ENCODE measurements at places on chromosomes 1 and 21. TPM values are rescaled to one million over a fixed set of nuclear protein-coding genes. Genes with fewer than 3 reads are reported as not detected.
A peak's percentile ranks its signal among the peaks of the same experiment; 100 is the strongest.

- DNase-seq, result no peak
Measured at GRCh38 chr1:1259951-1260600, 13.6 kb upstream of the C1QTNF12 start.

DNA sequence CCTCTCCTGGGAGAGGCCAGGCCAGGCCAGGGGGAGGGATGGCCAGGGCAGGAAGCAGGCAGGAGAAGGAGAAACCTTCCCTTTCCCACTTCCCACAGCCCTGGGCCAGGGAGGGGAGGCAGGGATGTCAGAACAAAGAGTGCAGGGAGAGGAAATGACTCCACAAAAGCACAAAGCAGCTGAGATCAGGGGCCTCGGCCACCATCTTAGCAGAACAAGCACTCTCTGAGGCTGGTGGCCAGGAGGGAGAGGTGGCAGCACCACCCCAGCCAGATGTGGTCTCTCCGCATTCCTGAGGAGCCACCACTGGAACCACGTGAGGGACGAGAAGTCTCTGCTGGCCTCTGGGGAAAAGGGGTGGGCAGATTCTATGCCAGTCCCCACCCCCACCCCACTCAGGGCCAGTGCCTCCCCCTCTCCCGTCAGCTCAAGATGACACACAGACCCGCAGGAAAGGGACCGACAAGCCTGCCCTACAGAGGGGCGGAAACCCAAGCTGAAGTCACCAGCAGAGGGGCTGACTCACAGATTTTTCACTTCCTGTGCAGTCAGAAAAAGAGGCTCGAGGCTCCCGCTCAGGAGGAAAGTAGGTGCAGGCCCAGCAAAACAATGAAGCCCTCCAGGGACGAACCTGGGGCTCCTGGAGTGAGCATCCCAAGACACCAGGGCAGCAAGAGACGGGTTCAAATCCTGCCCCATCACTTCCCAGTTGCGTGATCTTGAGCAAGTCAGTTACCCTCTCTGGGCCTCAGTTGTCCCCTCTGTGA, 24.1 kb upstream of the ALDH4A1 start:
- DNase-seq, result peak; percentile 75

GRCh38 chr1:114505148-114505561, 5.8 kb downstream of the TRIM33 start:
- DNase-seq, result no peak

- no peak for DNase-seq
Measured at GRCh38 chr1:201371276-201371675, 6.2 kb downstream of the TNNT2 start.

DNA sequence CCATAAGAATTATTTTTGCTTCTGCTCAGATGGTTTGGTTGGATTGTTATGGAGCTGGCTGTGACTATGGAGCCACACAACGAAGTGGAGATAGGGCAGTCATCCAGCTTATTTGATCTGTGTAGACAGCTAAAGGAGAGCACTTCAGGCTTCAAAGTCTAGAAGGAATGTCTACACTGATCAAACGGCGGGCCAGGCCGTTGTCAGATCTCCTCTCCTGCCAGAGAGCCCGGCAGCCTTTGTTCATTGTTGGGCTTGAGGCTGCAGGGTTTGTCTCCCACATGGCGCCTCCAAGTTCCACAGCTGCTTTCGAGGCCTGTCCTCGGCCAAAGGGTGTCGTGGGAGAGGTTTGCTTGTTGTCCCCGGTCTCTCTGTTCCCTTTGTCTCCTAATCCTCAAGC, 2.8 kb upstream of the STMN1 start:
- no peak for DNase-seq

DNA sequence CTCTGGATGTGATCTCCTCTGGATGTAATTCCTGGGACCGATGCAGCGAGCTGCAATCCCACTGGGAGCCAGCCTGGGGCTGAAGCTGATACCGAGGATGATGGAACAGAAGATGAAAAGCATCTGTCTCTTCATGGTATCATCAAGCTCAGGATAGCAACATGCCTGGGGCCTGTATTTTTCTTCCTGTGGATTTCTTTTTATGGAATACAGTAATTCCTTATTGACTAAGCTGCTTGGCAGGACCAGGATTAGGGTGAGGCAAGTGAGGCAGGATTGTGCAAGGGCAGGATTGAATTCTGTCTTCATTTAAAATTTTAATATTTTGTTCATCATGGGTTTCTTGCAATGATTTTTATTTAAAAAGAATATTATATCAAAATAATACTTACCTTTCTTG, 86.6 kb downstream of the SLC25A24 start:
- no peak for DNase-seq

GRCh38 chr1:186689376-186689775, 9.2 kb upstream of the PTGS2 start:
- no peak for DNase-seq

DNA sequence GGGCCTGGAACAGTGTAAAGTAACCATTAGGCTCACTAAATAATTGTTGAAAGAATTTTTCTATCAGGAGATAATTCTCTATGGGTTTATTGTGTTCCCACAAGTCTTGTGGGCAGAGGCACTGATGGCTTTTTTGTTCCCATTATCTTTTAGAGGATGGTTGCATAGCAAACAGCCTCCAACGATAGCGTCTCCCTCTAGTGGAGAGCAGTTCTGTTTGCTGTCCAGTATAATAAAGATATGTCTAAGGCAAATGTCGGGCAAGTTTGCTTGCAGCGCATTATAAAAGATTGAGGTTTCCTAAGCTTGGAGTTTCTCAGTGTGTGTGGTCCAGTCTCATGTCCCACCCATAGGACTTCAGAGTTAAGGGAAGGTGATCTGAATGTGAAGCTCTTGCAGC, 1.3 kb upstream of the SLC6A17 start:
- DNase-seq, result no peak

DNA sequence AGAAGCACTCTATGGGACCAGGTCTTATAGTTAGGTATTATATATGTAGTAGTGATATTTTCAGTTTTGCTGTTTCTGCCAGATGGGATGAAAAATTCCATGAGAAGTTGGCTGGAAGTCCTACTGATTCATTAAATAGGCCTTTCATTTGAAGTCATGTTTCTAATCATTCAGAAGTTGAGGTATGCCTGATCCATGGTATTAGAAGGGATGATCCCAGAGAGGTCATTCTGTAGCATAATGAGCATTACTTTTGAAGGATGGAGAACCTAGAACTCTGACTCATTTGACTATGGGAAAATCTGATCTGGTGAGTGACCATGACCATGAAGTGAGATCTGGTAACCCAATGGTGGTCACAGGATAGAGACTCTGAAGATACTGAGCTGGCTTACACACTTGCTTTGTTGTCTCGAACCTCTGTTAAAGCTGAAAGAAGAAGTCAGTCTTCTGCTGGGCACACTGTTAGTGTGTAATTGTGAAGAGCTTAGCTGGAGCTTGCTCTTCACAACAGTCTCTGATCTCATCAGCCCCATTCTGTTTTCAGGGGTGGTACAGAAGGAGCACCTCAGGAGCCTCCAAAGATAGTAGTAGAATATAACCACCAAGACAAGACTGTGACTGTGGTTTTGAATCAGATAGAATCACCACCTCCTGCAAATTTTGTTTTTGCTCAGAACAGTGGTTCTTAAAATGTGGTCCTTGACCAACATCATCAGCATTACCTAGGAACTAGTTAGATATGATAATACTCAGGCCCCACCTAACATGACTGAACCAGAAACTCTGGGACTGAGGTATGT, 9.0 kb downstream of the MGST3 start:
- no peak for DNase-seq

DNA sequence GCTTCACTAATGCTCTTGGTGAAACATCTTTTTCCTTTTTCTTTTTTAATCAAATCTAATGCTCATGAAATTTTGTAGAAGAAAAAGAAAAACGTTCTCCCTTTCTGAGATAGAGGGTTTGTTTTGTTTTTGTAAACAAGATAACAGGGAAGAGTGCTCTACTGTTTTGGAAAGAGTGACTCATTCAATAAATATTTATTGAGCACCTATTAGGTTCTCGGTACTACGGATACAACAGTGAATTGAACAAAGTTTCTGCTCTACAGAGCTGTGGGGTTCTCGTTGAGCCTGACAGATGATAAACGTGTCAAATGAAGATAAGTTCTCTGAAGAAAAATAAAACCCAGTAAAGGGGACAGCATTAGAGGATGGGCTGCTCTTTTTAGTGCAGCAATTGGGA, 7.0 kb downstream of the PGM1 start:
- no peak for DNase-seq

- no peak for DNase-seq
Measured at GRCh38 chr21:34272321-34272720, 91.5 kb upstream of the KCNE2 start.

DNA sequence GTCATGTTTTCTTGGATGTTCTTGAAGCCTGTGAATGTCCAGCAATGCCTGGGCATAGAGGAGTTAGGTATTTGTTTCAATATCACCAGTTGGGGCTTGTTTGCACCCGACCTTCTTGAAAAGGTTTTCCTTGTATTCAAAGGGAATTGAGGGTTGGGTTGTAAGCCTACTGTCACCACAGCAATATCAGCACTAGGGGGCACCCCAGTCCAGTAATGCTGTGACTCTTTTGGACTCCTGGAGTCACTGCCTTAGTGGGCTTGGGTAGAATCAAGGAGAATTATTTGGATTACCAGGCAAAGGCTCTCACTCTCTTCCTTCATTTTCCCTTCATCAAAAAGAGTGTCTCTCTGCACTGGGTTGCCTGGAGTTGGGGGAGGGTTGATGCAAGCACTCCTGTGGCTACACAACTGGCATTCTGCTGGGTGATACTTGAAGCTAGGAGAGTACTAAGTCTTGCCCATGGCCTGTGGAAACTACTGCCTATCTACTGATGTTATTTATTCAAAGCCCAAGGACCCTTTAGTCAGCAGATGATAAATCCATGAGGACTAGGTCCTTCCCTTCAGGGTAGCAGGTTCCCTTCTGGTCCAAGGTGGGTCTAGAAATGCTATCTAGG, 34.5 kb downstream of the OR10R2 start:
- peak; percentile 30 for DNase-seq

- DNase-seq, result peak; percentile 45
Measured at GRCh38 chr1:10495475-10495817, 20.7 kb downstream of the PEX14 start.

DNA sequence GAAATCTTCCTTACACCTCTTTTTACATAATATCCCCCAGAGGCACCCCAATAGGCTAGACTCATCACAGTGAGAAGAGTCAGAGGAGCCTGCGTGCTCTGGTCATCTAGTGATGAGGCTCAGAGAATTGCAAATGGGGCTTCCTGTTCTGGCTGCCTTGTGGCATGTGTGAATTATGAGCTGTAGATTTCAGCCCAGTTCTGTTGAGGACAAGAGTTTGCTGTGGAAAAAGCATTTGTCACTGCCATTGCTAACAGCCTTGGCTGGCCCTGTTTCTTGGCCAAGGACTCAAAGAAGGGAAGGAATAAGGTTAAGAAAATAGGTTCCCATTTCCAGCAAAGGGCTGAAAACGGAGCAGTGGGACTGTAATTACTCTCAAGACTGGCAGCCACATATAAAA, 30.7 kb downstream of the MRAP start:
- DNase-seq, result no peak

DNA sequence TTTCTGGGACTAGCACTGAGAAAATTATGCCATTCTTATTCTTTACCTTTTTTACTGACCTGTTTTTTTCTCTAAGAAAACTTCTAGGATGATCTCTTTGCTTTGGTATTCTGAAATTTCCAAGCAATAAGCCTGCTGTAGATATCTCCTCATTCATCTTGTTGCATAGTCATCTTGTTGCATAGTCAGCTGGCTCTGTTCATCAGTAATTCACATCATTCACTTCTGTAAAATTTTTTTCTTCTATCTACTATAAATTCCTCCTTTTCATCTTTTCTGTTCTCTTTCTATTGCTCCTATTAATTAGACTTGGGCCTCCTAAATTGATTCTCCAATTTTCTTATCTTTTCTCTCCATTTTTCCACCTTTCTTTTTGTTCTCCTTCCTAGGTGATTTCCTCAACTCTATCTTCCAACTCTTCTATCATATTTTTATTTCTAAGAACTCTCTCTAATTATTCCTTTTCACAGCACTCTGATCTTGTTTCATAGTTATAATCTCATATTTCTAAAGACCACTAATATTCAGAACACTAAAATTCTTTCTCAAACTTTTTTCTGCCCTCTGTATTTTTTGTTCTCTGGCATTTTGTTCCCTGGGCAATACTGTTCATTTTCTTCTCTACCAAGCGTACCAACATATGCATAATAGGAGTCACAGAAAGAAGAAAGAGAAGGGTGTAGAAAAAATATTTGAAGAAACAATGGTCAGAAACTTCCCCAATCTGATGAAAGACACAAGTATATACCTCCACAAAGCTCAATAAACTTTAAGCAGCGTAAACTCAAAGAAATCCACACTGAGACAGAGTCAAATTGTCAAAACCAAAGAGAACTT, 17.7 kb downstream of the TUT4 start:
- no peak for DNase-seq

GRCh38 chr1:214842856-214843255, 239.7 kb upstream of the KCNK2 start:
- DNase-seq, result no peak

- no peak for DNase-seq
Measured at GRCh38 chr21:25191141-25191540, 416.1 kb downstream of the MRPL39 start.

GRCh38 chr1:196980859-196981258, 3.5 kb downstream of the CFHR5 start:
- no peak for DNase-seq

- no peak for DNase-seq
Measured at GRCh38 chr1:48853006-48853405, 76.3 kb upstream of the BEND5 start.

DNA sequence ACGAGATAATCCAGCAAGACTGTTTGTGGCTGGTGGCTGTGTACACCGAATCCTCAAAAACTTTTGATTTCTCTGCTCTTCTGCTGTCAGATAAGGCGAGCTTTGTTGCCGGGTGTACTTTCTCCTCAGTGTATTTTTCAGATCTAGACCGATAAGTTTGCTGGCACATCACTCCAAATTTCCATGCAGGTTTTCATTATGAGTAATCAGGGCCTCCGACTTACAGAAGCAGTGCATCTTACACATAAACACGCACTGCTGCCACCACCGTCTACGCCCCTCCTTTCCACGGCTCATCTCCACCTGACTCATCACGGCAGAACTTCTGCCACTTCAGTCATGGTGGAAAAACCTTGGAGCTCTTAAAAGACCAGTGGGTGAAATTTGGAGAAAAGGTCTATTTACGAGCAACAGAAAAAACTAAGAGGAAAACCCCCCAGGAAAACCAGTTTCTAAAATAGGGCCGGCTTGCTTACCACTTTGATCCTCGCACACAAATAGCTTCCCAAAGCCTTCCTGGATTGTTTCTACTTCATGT, 7.7 kb downstream of the ZBTB21 start:
- DNase-seq, result no peak

- DNase-seq, result no peak
Measured at GRCh38 chr1:194117582-194117981, 931.2 kb upstream of the B3GALT2 start.

GRCh38 chr1:192657760-192658159, 21.8 kb downstream of the RGS13 start:
- DNase-seq, result no peak

The KRTAP12-2 gene
- total RNA-seq, result not detected

The TESK2 gene
- total RNA-seq, result 5.8 TPM

The CD1D gene
- not detected for total RNA-seq

The NEK2 gene
- 32.7 TPM for total RNA-seq

The UBL4B gene
- not detected for total RNA-seq

The TCHHL1 gene
- total RNA-seq, result not detected

The AMY1B gene
- total RNA-seq, result not detected

The ESPN gene
- 1.7 TPM for total RNA-seq

The OSCP1 gene
- 1.1 TPM for total RNA-seq

The S100A7A gene
- not detected for total RNA-seq
